ENCODE measurements at places on chromosomes 3 and 15.
A peak's percentile ranks its signal among the peaks of the same experiment; 100 is the strongest.

DNA sequence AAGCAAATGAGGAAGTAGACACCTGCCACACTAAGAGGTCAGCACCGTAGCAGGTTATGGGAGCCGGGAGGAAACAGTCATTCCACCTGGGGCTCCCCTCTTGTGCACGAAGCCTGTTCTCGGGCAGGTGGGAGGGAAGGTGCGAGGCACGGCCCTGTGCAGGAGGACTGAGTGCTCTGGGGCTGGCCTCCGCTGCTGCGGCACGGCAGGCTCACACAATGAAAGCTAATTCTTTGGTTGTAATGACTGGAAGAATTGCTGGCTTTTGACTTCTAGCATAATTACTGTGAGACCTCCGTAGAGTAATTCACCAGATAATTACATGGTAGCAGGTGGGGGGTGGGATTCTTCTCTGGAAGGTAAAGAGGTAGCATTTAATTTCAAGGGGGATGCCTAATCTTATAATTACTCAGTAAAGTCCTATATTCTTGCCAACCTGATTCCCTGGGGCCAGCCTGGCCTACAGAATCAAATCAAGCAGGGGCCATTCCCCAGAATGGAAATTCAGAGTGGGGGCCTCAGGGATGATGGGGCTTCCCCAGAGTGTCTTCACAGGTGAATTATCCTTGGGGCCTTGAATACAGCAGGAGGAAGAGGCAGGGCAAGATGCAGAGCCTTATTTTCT lies 129.1 kb downstream of the TPRA1 start:
- no peak for DNase-seq

DNA sequence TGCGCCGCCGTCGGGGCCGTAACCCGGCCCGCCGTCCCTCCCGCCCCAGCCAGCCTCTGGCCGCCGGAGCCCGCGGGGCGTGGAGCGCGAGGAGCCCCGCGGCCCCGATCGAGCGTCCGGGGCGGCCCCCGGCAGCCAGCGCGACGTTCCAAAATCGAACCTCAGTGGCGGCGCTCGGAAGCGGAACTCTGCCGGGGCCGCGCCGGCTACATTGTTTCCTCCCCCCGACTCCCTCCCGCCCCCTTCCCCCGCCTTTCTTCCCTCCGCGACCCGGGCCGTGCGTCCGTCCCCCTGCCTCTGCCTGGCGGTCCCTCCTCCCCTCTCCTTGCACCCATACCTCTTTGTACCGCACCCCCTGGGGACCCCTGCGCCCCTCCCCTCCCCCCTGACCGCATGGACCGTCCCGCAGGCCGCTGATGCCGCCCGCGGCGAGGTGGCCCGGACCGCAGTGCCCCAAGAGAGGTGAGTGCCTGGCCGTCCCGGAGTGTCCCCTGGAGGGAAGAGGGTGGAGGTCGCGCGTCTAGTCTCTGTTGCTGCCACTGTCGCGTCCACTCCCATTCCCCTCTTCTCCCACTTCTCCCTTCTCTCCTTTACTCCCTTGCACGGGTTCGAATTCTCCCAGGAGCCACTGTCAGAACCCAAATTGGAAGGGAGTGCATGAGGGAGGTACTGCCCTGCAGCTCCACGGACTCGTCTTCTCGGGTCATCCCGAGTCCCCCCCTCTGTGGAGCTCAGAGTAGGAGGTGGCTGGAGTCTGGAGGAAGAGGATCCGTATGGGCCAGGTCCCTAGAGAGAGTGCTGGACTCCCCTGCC lies 585 bp downstream of the CSK start:
- no peak for DNase-seq

DNA sequence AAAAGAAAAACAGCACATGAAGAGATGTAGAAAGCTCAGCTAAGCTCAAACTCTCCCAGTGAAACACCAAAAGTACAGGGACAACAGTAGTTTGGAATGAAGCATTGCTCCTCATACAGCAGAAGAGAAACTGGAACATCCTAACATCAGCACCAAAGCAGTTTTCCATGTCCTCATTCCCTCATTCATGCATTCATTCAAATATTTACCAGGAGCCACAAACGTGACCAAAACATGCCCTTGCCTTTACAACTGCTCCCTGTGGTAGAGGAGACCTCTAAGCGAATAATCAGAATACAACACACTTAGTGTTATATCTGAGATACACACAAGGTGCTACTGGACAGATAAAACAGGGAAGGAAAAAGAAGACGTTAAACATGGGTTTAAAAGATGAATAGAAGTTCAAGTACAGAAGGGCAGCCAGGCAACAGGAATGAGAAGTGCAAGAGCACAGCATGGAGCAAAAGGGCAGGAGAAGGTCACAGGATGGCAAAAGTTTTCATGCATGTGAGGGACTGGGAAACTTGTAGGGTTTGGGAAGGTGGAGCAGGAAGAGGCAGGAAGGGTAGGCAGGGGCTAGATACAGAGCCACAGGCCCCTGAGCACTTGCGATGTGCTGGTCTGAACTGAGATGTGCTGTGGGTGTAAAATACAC lies 58.5 kb upstream of the LMCD1 start:
- DNase-seq: no peak

- DNase-seq: no peak
These were observed 1030.9 kb downstream of the ROBO1 start for GRCh38 chr3:78736863-78737262.

DNA sequence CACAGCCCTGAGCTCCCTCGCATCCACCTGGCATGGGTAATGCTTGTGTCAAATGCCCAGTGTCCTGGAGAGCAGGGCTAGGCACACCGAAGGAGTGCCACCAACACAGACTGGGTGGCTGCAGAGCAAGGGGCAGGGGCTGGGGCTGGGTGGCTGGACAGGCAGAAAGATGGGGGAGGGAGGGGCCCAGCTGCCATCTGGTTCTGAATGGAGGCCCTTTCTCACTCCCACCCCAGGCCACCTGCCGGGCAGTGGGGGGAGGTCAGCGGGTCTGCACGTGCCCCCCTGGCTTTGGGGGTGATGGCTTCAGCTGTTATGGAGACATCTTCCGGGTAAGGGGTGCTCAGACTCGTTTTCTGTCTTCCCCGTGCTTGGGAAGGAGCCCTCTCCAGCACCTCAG lies 17.0 kb downstream of the STAB1 start:
- no peak for DNase-seq

DNA sequence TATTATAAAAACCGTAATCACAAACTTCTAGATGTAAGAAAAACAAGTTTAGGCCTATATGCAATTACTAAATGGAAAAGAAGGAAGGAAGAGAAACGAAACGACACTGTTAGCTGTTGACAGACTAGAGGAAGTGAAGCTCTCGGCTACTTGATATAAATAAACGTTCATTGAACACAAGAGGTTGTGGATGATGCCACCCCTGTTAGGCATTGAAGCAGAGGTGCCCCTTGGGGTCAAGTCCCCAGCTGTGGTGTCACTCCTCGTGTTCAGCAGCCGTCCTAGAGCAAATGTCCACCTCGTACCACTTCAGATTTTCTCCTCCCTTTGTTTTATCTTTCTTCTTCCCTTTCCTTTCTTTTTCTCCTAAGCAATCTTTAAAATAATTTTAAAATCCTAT lies 146.5 kb upstream of the UBE2E1 start:
- peak; percentile 42 for DNase-seq

- no peak for DNase-seq
These were observed 190.4 kb downstream of the GHSR start for GRCh38 chr3:172257648-172258400.

DNA sequence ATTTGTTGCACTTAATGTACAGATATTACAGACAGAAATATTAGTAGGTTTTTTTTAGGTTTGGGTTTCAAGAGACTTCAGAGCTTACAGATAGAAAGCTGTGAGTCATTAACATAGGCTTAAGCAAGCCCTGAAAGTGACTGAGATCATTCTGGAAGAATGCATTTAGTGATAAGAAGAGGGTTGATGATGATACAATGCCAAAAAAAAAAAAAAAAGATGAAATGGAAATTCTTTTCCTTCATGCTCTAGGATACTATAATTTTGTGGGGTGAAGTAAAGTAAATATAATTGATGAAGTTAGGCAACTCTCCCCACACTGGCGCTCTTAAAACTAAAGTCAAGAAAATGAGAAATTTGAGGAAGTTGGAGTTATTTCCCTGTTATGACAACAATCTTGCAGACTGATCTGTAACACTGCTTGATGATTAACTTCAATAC lies 169.4 kb upstream of the ZNF385D start:
- DNase-seq: no peak

GRCh38 chr3:57758686-57759085 lies 2.6 kb downstream of the SLMAP start:
- no peak for DNase-seq

GRCh38 chr15:57857871-57858270 lies 151.4 kb downstream of the POLR2M start:
- DNase-seq: no peak

DNA sequence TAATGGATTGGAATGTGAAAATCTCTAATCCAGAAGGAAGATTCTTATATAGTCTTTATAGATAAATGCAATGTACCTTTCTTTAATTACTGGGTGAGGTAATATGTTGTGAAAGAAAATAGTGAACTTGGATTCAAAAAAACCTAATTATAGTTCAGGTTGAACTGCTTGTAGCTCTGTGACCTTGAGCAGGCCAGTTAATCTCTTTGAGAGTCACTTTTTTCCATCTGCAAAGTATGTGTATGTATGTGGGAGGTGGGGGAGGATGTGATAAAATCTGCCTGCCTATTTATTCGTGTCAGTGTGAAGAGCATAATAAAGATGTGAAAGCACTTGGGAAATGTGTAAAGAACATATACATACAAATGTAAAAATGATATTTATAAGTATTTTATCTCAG lies 34.4 kb downstream of the GLCE start:
- no peak for DNase-seq

DNA sequence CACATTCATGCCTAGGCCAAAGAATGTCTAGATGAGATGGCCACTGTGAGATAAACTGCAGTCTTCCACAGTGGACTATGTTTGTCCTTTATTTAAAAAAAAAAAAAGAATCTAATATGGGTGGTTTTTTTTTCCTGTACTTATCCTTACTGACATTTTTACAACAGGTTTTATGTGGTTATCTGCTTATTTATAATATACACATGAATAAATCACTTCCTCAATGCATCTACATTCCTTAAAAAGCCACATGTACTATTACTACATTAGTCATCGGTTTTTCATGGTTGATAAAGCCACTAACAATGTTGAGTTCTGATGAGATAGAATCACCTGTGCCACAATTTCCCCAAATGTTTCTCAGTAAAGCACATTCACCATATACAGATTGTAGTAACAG lies 341.3 kb upstream of the THBS1 start:
- no peak for DNase-seq

DNA sequence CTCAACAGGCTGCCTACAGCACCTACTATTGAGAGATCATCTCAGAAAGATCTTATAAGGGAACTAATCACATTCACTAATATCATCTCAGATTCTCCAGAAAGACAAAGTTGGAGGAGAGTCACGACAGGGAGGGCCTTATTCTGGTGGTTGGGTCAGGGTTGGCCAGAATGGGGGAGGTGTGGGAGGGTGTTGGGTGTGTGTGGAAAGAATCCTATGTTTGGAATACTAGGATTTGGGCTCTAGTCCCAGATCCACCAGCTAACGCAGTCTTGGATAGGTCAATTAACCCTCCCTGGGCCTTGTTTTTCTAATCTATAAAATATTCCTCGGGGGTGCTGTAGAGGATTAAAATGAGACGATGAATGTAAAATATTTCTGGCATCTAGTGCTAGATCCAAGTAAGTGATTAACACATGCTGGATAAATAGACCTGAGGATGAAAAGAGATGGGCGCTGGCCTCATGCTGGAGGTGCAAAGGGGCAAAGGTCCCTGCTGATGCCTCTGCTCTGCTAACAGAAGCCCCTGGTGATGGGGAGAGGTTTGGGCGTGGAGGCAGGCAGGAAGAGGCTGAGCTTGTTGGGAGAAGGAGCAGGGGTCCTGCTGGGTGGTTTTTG lies 67.6 kb upstream of the ETV5 start:
- no peak for DNase-seq

- DNase-seq: no peak
These were observed 220.1 kb downstream of the MCTP2 start for GRCh38 chr15:94451466-94451865.

DNA sequence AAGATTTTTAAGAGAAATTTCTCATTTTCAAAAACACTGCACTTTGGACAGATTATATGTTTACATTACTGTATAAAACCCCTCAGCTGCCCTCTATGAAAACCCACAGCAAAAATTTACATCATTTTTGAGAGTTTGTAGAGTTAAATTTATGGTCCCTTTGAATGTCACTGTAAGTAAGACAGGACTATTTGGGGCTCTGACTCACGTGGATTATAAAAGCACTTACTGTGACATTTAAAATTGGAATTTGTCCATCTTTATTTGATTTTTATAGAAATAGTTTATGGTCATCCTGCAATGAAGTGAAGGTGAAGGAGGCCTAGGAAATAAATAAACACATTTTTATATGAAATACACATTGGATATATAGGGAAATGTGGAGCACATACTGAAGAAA lies 149.6 kb downstream of the GAP43 start:
- no peak for DNase-seq

DNA sequence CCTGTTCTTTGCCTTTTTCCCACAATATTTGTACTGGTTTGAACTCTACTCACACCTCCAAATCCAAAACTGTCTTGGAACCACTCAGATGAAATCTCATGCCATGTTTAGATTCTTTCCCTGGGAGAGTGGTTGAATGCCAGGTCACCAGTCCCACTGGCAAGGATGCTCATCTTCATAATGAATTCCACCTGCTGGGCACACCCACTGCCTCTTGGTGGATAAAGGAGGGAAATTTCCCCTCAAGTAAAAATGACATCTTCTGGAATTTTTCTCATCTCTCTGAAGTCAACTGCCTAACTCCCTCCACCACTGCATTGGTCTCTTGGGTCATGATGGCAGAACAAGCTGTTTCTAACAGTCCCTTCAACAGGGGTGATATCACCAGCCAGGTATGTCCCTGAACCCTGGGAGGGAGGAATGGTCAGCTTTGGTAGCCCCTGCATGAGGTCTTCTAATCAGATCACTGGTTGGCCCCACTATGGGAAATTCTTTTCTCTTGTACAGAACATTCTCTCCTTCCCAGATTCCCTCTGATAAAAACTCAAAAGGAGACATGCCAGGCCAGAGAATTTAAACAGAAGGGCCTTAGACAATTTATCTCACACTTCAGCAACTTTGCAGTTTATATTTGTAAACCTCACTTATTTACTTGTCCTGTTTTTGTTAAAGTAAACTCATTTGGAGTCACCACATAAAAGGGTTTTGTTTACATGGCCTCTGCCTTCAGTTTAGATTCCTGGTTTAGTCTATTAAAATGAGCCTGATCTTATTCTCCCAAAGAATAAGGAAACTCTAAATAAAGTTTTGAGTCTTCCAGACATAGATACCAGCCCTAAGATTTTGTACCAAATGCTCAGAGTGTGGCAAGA lies 143.4 kb downstream of the WNT5A start:
- DNase-seq: no peak

GRCh38 chr3:177212278-177212610 lies 15.0 kb upstream of the TBL1XR1 start:
- no peak for DNase-seq

- DNase-seq: no peak
These were observed 52.7 kb downstream of the COL6A6 start for GRCh38 chr3:130569461-130570365.

DNA sequence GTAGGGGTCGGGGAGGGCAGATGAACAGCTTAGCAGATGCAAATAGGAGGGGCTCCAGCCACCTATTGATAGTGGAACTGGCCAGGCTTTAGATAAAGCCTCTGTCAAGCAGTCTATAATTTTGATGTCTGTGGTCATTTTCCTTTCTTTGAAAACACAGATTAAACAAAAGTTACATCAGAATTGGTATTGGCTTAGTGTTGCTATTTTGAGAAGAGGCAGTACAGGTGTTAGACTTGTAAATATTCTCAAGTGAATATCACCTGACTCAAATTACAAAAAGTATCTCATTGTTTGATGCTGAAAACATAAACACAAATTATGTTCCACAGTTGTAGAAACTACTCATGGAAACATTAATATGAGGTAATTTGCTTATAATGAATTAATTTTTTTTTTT lies 18.1 kb downstream of the GHRL start:
- no peak for DNase-seq
